ENCODE measurements at places on chromosomes 13 and 19.

- DNase-seq = no peak
These were observed 54.8 kb downstream of the CELF5 start for GRCh38 chr19:3279306-3279705.

DNA sequence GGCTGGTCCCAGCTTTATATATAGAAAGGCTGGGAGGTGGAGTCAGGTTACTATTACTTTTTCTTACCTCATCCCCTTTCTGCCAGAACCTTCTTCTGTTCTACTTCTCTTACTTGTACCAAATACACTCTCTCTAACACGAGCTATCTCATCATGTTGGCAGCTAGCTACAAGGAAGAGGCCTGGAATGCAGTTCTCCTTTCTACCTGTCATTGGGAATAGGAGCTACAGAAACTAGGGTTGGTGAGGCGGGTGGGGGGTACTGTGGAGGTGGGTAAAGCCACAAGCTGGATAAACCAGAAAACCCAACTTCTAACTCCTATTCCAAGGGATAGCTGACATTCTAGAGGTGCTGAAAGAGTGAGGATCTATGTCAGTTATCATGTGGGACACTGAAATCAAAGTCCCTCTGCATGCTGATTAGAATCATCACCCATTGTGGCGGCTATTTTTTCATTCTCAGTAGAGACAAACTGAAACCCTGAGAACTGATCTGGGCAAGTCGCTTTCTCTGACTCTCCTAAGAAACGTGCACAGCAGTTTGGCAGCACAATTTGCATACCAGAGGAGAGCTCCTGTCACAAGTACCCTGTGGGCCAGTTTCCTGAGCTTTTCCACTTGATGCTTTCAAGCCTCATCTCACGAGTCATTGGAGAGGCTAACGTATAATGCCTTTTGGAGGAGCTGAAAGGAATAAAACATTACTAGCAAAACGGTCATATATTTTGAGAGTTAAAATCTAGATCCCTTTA is 358.1 kb downstream of the ENOX1 start:
- no peak for DNase-seq

DNA sequence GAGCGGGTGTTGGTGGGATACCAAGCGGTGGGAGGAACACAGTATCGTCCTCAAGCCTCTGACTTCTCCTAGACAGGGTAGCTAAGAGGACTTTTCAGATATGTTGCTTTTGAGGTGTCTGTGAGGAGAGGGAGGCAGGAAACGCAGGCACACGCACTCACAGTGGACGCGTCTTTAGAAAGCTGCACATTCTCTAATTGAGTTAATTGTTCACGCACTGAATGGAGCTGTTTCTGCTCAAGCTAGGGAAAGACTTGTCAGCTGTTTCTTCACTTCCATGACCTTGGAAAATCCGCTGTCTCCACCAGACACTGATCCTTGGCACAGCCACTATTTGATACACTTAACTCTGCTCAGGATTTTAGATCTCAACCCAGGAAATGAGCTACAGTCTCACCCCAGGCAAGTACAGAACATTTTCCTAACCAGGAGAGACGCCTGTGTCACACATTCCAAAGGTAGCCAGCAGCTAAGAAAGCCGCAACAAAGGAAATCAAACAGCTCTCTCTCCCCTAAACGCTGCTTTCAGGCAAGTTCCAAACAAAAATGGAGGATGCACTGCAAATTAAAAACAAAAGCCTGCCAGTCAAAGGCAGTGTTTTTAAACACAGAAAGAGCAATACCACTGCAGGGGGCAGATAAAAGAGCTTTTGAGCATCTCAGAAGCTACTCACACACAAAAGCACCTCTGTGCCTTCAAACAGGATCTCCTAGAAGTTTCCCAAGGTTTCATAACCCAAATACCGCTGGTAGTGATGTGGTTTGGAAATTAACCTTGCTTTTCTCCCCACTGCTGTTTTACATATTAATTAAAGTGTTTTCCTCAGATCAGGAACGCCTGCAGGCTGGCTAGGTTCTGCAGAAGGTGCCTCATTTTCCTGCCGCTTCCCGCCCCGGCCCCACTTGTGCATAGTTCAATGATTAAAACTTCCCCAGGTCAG is 57.3 kb downstream of the IRS2 start:
- no peak for DNase-seq

GRCh38 chr13:40159736-40160135 is 504.3 kb downstream of the COG6 start:
- no peak for DNase-seq

DNA sequence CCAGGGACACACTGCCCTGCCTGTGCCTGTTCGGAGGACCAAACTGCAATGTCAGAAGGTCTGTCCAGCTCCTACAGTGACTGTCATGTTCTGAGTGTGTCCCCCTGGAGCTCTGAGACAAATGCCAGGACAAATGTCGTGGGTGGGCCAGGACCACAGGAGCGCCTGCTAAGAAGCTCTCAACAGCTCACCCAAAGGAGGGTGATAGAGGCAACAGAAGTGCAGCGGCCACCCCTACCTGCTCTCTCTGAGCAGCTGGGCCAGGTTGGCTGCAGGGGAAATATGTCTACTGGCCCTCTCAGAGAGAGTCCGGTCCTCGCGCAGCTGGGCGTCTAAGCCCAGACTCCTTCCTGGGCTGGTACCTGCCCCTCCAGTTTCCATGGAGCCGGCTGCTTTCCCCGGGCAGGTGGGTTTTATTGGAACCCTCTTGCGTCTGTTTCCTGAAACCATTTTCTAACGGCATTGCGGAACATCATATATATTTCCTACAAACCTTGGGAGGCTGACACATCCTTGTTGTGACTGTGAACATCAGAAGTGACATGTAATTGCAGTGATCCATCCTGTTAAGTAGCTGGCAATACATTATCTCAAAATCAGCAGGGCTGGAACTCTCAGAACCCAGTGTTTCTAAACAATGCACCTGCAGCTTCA is 78.1 kb downstream of the CHST8 start:
- DNase-seq = no peak

DNA sequence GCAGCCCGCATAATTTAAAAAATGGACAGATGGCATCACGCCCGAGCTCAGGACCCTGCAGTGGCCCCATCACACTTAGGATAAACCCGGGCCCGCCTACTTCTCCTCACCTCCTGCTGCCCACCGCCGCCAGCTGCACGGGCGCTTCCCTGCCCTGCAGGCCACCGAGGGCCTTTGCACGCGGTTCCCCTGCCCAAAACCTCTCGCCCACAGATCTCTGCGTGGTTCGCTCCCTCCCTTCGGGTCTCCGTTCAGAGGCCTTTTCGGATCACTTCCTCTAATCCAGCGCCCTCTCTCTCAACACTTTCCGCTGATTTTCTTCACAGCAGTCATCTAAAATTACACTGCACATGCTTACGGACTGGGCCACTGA is 1.8 kb downstream of the SHISA7 start:
- no peak for DNase-seq

DNA sequence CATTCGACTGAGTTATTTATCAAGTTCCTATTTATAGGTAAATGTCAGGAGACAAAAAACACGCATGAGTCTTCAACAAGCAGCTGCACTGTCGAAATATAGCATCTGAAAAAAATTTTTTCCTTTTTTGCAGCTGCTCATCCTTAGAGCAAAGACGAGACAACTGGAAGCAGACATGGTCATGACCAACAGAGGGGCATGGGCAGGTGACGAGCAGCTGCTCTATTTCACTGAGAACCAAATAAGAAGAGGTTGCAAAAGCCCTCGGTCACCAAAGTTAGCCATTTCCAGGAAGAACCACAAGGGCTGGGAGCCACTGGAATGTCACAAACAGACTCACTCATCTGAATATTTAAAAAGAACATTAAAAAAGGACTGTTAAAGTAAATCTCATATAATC is 22.2 kb downstream of the SOHLH2 start:
- DNase-seq = no peak

DNA sequence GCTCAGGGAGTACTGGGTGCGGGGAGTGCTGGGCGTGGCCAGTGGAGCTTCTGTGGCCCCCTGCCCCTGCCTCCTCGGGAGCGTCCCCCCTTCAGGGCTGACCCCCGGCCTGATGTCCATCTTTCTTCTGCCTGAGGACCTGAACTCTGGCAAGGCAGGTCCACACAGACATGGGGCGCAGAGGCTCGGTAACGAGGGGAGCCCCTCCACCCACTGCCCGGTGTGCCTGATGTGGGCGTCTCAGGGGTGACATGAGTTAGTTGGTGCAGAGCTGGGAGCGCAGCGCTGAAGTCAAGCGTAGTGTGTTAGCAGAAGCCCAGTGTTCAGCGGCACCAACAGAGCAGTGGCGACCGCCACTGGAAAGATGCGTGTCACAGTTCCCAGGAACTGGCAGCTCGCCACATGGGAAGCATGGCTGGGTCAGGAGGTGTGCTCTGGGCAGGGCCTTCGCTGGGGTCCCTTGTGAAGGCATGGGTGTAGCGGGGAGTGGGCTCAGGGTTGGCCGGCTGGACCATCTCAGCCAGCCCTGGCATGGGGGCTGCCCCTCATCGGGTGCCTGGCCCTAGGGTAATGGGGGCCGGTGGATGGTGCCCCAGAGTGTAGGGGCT is 11.5 kb downstream of the THOP1 start:
- DNase-seq = no peak

- DNase-seq = no peak
These were observed 22.8 kb downstream of the HAUS8 start for GRCh38 chr19:17052439-17052838.
